Stimulated activated CD4-positive, alpha-beta T cell treated with anti-CD3 and anti-CD28 coated beads, Interleukin-4, amount 100 ng/mL, for 48 hours (primary cell): ENCODE measurements at places on chromosomes 16 and 17.

GRCh38 chr17:20920095-20920814 lies 122.6 kb downstream of the USP22 start:
- DNase-seq, result no peak

GRCh38 chr17:45333702-45334092 lies 16.9 kb upstream of the MAP3K14 start:
- DNase-seq, result no peak

- DNase-seq, result no peak
These were observed 4.0 kb downstream of the UNC13D start for GRCh38 chr17:75839942-75840798.

GRCh38 chr17:81176666-81177065 lies 10.6 kb upstream of the AATK start:
- no peak for DNase-seq

DNA sequence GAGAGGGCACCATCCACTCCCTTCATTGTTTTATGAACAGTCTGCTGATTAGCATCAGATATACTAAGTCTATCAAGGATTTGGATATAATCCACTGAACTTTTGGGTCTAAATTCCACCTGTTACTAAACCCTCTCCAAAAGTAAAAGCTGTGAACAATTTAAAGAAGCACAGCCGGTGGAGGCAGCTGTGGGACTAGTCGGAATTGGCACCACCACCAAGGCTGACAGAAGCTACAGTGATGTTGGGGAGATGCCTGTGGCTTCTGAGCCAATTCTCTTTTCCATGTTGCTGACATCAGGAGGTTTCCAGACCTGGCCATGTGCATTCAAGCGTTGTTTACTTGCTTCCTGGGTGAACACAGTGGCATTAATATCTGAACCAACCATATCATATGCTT lies 679.0 kb upstream of the CA10 start:
- no peak for DNase-seq

GRCh38 chr17:50641357-50641756 lies 6.7 kb downstream of the ABCC3 start:
- no peak for DNase-seq

GRCh38 chr17:17603178-17603894 lies 11.8 kb upstream of the PEMT start:
- no peak for DNase-seq

GRCh38 chr17:48132385-48132784 lies 24.8 kb downstream of the SNX11 start:
- no peak for DNase-seq
